ENCODE measurements at places on chromosomes 7 and 10.

GRCh38 chr7:101104799-101105198 lies 19.5 kb downstream of the TRIM56 start:
- no peak for DNase-seq

- no peak for DNase-seq
Observed at GRCh38 chr10:70119197-70119596, 13.4 kb downstream of the AIFM2 start.

- DNase-seq: no peak
Observed at GRCh38 chr7:20896996-20897395, 110.3 kb upstream of the SP8 start.

DNA sequence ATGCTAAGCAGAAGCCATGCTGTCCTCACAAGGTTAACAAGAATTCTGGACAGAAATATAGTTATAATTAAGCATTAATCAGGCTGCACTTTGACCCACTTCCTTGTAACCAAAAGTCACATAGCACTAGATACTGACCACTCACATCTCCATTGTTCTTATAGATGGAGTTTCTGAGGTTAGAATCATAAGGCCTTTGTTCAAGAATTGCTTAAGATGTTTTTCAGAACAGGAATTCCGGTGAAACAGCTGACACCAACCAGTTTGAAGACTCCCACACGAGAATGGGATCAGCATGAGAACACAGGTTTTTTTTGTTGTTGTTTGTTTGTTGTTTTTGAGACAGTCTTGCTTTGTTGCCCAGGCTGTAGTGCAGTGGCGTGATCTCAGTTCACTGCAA lies 488.3 kb upstream of the NRP1 start:
- no peak for DNase-seq

- no peak for DNase-seq
Observed at GRCh38 chr7:119545118-119545517, 727.9 kb upstream of the KCND2 start.
